GM23338 (cell line): ENCODE measurements at places on chromosomes 7 and 10. TPM values are rescaled to one million over a fixed set of nuclear protein-coding genes. Genes with fewer than 3 reads are reported as not detected.

DNA sequence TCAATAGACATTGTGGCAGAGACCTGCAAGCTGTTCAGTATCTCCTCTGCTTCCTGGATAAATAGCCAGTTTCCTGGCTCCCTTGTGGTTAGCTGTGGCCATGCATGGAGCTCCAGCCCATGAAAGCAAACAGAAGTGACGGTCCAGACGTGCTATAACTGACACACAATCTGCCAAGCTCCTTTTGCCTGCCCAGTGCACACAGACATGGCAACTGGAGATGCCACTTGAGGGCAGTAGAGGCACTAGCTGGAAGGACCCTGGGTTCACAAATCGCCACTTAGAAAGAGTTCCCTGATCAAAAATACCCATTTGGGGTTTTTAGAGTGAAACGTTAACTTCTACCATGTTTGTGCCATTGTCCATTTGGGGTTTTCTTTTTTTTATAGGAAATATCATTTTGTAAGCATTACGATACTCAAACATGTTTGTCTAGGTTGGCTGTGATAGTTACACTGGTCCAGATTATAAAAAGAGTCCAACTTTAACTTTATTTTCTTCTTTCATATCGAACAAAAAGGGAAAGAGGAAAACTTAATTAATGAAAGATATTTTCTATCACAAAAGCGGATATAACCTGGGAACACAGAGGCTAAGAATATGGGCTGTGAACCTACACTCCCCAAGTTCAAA lies 31.3 kb downstream of the KIN start:
- peak; percentile 53 for DNase-seq

- no peak for DNase-seq
Observed at GRCh38 chr10:132837905-132838304, 52.0 kb upstream of the NKX6-2 start.

DNA sequence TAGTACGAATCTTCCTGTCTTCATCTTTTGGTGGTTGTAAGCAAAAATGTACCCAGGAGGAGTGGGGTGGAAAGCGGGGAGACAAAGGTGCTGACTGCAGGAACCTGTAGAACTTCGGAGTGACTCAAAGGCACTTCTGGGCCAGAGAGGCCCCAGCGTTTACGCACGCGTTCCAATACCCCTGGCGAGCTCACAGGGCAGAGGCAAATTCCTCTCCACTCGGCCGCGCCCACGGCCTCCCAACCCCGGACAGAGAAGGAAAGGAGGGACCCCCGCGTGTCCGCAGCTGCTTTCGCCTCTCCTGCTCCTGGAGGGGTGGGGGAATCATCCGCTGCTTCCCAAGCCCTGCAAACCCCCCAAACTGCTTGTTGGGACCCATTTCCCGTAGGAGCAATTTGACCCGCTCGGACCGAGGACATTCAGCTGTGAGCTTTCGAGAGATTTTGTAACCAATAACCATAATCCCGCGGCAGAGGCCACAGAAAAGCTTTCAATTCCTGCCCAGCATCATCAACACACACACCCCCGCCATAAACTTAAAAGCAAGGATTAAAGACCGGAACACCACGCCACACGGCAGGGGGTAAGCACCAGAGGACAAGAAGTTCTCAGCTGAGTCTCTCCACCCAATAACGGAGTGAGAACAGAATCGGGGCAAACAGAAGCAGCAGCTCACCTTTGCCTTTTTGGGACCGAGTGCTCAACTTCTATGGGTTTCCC lies 2.3 kb downstream of the IGF2BP3 start:
- peak; percentile 81 for DNase-seq

GRCh38 chr10:73168465-73168803 lies 515 bp downstream of the FAM149B1 start:
- DNase-seq, result no peak

DNA sequence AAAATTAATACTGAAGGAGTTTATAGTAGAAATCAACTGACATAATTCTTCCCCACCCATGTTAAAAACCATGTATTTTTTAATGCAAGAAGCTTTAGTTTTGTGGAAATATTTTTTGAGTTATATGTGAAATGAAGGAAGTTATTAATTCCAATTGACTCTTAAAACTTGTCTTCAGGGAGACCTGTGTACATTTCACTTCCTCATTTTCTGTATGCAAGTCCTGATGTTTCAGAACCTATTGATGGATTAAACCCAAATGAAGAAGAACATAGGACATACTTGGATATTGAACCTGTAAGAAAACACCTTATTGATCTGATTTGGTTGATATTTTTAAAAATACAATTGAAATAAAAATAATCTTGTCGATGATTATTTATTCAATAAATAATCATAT lies 33.3 kb downstream of the CD36 start:
- DNase-seq, result no peak

- DNase-seq, result no peak
Observed at GRCh38 chr7:143385891-143386781, 5.0 kb downstream of the ZYX start.

- peak; percentile 88 for DNase-seq
Observed at GRCh38 chr7:150978126-150978789, at the start of gene KCNH2. KCNH2 (minus strand) TSS chr7:150978321; CDS start chr7:150977913, 408 bp downstream.

DNA sequence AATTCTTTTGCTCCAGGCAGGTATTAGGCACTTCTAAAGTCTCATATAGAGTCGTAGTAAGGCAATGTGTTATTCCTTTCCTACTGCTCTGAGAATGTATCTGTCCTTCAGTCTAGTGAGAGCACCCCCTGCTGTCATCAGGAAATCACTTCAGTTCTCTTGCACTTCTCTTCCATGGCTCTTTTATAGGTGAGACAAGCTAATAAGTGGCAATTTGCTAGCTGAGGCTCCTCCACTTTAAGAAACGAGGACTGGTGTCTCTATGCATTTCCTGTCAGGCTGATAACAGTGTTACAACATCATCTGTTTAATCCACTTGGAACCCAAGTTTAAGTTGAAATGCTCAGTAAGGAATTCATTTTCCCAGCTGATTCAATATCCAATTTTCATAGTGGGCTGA lies 350.6 kb downstream of the TFEC start:
- peak; percentile 82 for DNase-seq

- DNase-seq, result no peak
Observed at GRCh38 chr7:28629216-28629842, 217.0 kb downstream of the CREB5 start.

DNA sequence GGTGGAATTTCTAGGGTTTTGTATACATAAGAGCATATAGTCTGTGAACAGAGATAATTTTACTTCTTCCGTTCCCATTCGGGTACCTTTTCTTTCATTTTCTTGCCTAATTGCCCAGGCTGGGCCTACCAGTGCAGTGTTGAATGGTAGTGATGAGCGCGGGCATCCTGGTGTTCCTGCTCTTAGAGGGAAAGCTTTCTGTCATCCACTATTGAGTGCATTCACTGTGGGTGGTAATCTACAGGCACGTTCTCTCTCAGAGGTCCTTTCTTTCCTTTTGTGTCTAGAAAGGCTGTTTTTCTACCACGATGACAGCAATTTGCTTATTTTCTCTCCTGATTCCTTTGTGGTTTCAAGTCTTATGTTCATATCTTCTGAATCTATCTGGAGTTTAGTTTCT lies 65.0 kb downstream of the INPP5A start:
- no peak for DNase-seq

DNA sequence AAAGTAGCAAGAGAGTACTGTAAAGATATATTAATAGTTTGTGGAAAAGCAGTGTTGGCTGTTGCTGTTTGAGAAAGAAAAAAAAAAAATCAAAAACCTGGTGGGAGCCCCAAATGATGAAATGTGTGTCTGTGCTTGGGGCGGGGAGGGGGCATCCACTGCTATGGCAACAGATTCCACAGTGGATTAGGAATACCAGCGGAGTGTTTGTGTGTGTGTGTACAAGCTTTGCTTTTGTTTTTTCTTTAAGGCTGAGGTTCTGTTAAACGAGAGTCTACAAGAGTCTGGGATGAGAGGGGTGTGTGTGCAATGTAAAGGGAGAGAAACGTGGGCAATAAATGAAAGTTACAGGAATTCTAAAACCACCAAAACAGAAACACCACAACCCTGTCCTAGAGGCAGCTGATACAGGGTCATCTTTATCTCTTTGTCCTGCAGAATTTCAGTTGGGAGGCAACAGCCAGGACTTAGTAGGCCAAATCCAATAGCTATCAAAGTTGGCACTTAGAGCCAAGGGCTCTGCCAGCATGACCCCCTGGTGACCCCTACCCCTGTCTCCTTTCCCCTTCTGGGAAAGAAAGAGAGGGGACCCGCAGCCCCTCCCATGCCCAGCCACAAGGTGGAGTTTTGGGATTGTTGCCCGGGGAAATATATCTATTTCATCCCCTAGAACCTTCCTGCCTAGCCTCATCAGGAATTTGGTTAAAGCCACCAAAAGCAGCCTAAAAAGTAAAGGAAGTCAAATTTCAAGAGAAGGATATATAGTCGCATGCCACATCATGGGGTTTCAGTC lies 85.4 kb downstream of the OSBPL3 start:
- peak; percentile 69 for DNase-seq

DNA sequence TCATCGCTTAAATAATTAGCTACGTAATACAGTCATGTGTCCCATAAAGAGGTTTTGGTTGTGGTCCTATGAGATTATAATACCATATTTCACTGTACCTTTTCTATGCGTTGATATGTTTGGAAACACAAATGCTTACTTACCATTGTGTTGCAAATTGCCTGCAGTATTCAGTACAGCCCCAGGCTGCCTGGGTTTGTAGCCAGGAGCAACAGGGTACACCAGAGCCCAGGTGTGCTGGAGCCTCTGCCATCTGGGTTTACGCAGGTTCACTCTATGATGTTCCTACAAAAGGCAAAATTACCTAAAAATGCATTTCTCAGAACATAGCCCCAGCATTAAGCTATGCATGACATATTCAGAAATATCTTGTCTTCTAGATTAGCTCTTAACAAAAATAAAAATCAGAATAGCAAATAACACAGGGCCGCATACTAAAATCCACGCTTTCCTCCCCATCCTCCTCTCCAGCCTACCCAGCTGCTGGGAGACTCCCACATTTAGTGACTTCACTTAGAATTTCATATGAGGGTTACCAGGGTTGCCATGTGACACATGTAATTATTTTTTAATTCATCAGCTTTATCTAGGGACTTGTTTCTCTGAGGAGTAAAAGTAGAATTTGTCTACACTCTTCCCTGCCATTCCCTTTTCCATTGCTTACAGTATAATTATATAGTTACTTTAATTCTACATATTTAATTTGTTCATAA lies 559.0 kb upstream of the ADARB2 start:
- peak; percentile 39 for DNase-seq

DNA sequence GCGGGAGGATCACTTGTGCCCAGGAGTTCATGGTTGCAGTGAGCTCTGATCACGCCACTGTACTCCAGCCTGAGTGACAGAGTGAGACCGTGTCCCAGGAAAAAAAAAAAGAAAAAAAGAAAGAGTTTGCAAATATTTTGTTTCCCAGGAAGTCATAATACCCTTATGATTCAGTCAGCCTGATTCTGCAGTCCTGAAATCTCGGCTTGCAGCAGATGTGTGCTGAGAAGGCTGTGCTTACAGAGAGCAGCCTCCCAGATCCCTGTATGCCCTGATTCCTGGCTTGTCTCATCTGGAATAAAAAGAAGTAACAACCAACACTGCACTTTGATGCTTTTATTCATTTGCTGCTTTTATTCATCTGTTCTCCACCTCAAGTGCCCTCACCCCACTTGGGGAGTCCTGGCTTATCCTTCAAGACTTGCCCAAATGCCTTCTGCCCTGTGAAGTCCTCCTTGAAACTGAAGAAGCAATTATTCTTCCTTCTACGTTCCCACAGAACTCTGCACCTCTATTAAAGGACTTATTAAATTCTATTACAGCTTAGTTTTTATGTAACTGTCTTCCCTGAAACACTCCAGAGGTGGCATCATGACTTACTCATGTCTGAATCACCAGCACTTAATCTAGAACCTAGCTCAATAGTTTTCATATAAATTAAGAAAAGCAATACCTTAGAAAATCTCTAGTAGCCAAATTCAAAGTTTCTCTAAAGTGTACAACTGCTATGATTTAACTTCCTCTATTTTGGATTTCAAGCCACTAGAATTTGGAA lies 27.7 kb upstream of the BPGM start:
- DNase-seq, result no peak

Gene TMEM106B
- 36.1 and 42.8 TPM in 2 replicates for total RNA-seq

Gene SLC16A12
- total RNA-seq, result 1.3 and 2.0 TPM in 2 replicates

Gene DNAJC9
- 27.8 and 33.2 TPM in 2 replicates for total RNA-seq

Gene TAS2R41
- total RNA-seq, result 1.2 and 2.9 TPM in 2 replicates

Gene GLCCI1
- total RNA-seq, result 15.5 and 15.7 TPM in 2 replicates
